ENCODE measurements at places on chromosomes 1 and 21.

DNA sequence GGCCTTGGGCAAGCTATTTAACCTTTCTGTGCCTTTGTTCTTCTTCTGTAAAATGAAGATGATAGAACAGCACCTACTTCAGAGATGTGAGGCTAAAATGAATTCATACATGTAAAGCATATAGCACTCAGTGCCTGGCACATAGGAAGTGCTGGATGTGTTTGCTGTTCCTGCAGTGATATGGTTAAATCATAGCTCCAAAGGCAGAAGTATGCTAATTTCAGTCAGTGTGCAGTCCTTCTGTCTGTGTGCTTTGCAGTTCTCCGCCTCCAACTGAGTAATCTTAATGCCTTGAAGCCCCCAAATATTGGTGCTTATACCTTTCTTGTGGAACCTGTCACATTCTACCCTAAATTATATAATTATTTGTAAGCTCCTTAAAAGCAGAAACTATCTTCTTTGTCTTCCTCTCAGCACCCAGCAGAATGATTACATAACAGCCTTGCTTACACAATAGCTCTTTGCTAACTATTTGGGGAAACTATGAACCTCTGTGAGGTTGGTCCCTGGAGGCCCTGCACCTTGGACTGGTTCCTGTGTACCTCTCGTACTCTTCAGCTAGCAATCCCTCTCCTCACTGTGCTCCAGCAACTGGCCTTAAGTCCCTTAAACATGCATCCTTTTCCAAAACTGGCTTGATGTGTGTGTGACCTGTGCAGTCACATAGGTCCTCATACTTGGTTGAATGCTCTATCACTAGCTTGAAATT is 57.0 kb upstream of the CACYBP start:
- DNase-seq, result no peak
- H3K27me3 ChIP-seq, result no peaks in the 10 kb centered on the region
- H3K4me1 ChIP-seq, result peaks cover 27% of the 10 kb centered on the region
- no peak overlapping the region for H3K4me3 ChIP-seq
- no peak overlapping the region for H3K27ac ChIP-seq
- H3K36me3 ChIP-seq, result no peaks in the 10 kb centered on the region

DNA sequence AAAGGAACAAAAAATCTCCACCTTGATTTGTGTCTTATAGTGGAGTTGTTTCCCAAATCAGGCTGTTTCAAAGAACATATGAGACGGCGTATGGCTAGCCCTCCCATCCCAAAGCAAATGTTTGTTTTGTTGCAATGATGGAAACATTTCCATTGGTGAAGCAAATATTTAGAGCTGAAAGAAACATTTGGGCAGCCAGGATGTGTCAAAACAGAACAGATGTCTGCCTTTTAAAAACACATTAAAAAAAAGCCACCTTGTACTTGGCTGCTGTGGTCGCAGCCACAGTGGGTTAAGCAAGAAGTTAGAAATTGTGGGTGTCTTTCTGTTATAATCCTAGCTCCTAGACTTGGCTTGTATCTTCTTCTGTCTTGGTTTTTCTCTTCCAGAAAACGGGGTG is 116.3 kb downstream of the PEX14 start:
- DNase-seq, result no peak
- peak overlapping the region; percentile 43 for H3K27ac ChIP-seq
- H3K36me3 ChIP-seq, result no peaks in the 10 kb centered on the region

DNA sequence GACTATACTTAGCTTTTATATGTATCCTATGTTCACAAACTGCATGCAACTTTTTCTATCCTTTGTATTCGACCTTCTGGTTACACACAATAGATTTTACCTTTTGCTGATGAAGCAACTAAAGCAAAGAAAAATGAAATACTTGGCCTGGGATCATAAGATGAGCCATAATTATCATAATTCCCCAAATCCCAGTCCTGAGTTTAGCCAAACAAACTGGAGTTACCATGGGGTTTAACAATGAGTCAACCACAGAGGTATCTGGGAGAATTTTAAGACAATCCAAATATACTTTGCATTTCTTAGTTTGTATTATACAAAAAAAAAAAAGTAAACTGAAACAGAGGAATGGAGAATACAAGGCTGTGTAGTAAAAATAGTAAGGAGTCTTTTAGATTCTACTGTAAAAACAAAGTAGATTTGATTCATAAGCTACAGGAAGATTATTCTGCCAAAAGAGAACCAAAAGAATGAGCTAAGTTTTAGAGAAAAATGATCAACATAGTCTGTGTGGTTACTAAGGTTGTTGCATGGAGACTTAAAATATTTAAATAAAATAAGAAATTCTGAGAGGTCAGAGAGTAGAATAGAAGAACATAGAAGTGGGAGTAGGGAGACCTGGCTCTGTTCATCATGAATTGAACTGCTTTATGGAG is 60.4 kb upstream of the GORAB start:
- H3K27me3 ChIP-seq, result no peaks in the 10 kb centered on the region
- no peaks in the 10 kb centered on the region for H3K36me3 ChIP-seq
- no peaks in the 10 kb centered on the region for H3K4me1 ChIP-seq
- no peak for DNase-seq

GRCh38 chr1:107993920-107994319 is 28.9 kb upstream of the VAV3 start:
- H3K4me1 ChIP-seq, result no peaks in the 10 kb centered on the region
- no peak overlapping the region for H3K4me3 ChIP-seq
- H3K36me3 ChIP-seq, result no peaks in the 10 kb centered on the region
- H3K27me3 ChIP-seq, result peaks cover 3% of the 10 kb centered on the region
- H3K27ac ChIP-seq, result no peak overlapping the region

DNA sequence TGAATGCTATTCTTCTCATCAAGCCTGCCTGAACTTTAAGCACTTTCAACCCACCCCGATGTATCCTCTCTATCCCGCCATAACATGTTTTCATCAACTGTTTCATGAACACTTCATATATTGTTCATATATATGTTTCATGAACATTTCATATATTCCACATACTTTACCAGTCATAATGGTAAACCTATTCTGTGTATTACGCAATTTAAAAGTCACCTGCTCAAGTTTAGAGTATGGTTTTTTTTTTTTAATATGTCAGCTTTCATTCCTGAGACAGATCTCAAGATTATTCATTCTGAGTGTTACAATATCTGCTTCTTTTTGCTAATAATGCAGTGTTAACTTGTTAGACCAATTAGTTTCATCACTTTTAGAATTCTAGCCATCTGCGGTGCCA is 140.7 kb downstream of the SIPA1L2 start:
- peaks cover 35% of the 10 kb centered on the region for H3K4me1 ChIP-seq
- H3K27ac ChIP-seq, result no peak overlapping the region
- H3K27me3 ChIP-seq, result no peaks in the 10 kb centered on the region
- no peak for DNase-seq
- no peak overlapping the region for H3K4me3 ChIP-seq

DNA sequence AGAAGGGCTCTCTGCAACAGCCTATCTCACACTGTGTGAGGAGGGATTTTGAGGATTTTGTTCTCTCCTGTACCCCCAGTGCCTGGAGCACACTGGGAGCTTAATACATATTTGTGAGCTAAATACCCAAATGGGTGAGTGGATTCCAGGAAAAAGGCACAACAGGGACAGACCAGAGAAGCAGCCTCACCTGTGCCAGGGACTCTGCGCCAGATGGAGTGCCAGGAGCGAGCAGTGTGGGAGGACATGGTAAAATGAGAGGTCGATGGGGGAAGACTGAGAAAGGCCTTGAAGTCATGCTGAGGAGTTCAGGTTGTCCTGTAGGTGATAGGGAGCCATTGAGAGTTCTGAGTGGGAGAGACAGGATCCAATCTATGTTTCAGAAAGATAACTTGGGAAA is 11.0 kb upstream of the KCNA2 start:
- no peak overlapping the region for H3K4me3 ChIP-seq
- H3K27ac ChIP-seq, result peak overlapping the region; percentile 0

- no peak overlapping the region for H3K4me3 ChIP-seq
- H3K27me3 ChIP-seq, result peaks cover 2% of the 10 kb centered on the region
- no peak for DNase-seq
- H3K4me1 ChIP-seq, result peaks cover 12% of the 10 kb centered on the region
Measured at GRCh38 chr1:231867607-231868006, 241.0 kb downstream of the DISC1 start.

- DNase-seq, result no peak
- no peaks in the 10 kb centered on the region for H3K36me3 ChIP-seq
- H3K4me1 ChIP-seq, result peaks cover 6% of the 10 kb centered on the region
- H3K27me3 ChIP-seq, result peaks cover 3% of the 10 kb centered on the region
- H3K4me3 ChIP-seq, result no peak overlapping the region
Measured at GRCh38 chr1:111366256-111366655, 61.3 kb downstream of the OVGP1 start.

DNA sequence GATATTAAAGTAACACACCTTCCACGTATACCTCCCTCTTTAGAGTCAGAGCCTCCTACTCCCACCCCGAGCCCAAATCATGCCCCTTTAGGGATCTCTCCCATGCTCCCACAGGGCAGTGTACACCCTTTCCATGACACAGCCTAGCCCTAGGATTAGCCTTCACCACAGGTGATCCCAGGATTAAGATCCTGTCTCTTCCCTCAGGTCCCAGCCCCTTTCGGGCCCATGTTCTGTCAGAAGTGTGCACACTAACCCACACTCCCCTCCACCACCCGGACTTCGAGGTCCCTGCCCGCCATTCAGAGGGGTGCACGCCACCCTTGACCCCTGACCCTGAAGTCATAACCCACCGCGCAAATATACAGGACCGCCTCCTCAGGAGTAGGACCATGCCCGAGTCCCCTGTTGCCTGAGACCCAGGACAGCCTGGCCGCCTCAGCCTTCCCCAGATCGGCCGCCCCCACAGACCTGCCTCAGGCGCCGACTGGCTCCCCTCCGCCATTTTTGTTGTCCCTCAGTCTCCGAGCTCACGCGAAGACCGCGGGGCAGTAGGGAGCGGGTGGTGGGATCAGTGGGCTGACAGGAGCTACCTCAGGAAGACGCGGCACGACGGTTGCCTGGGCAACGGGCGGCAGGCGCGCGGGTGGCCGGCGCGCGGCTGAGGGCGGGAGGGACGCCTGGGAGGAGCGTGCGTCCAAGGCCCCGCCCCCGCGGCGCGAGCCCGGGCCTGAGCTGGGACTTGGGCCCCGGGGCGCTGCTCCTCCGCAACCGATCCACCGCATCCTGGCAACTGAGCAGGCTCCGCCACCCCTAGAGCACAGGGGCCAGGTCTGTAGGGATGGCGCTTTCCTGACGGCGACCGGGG is at the start of gene AGBL4:
Gene AGBL4, minus strand, starts transcription at position 663 of the 868 bp plus-strand sequence.
- no peak within 1 kb of the TSS for H3K27ac ChIP-seq
- peak within 1 kb of the TSS; percentile 84 for H3K4me3 ChIP-seq
- no peaks in the 10 kb centered on the region for H3K36me3 ChIP-seq
- H3K4me1 ChIP-seq, result no peaks in the 10 kb centered on the region
- no peaks in the 10 kb centered on the region for H3K27me3 ChIP-seq

DNA sequence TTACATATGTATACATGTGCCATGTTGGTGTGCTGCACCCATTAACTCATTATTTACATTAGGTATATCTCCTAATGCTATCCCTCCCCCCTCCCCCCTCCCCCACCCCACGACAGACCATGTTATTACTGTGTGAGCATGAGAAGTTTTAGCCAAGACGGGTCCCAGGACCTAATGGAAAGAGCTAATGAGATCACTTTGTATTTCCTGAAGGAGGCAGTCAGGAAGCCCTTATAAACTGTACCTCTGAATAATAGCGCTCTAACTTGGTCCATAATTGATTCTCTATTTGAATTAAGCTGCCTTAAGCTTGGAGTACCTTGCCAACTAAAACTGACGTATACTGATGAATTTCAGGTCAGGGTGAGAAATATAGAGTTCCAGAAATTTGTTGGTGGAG is 4.1 kb upstream of the NEGR1 start:
- no peaks in the 10 kb centered on the region for H3K36me3 ChIP-seq
- no peak overlapping the region for H3K4me3 ChIP-seq
- H3K4me1 ChIP-seq, result no peaks in the 10 kb centered on the region

GRCh38 chr1:156750711-156751450 is 594 bp downstream of the HDGF start:
- H3K36me3 ChIP-seq, result no peaks in the 10 kb centered on the region
- H3K27me3 ChIP-seq, result peaks cover 10% of the 10 kb centered on the region
- H3K4me1 ChIP-seq, result peaks cover 38% of the 10 kb centered on the region
- DNase-seq, result peak; percentile 68
- H3K4me3 ChIP-seq, result peak overlapping the region; percentile 94

DNA sequence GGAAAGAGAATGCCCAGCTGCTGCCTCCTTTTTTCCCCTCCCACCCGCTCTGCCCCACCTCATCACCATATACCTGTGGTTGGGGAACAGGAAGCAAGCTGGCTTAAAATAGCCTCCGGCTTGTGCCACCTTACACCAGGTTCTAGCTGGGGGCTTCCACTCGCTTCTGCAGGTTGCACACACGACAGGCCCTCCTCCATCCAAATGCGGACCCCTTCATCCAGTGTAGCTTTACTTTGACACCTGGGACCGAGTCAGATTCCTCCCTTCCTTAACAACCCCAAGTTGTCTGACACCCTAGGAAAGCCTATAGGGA is 14.6 kb downstream of the BLACAT1 start:
- peaks cover 7% of the 10 kb centered on the region for H3K27me3 ChIP-seq
- H3K27ac ChIP-seq, result no peak overlapping the region
- no peaks in the 10 kb centered on the region for H3K36me3 ChIP-seq
- H3K4me3 ChIP-seq, result no peak overlapping the region
- peaks cover 24% of the 10 kb centered on the region for H3K4me1 ChIP-seq
- no peak for DNase-seq

- H3K36me3 ChIP-seq, result no peaks in the 10 kb centered on the region
- H3K27ac ChIP-seq, result no peak overlapping the region
- DNase-seq, result no peak
- peaks cover 3% of the 10 kb centered on the region for H3K27me3 ChIP-seq
Measured at GRCh38 chr1:30403726-30404125, 319.7 kb downstream of the MATN1 start.

- no peak for DNase-seq
- H3K4me3 ChIP-seq, result no peak overlapping the region
- H3K4me1 ChIP-seq, result peaks cover 36% of the 10 kb centered on the region
- H3K36me3 ChIP-seq, result peaks cover 4% of the 10 kb centered on the region
- H3K27ac ChIP-seq, result no peak overlapping the region
Measured at GRCh38 chr1:38138498-38139233, 92.1 kb upstream of the POU3F1 start.

GRCh38 chr1:228961511-228961910 is 226.2 kb downstream of the RHOU start:
- no peak for DNase-seq
- peaks cover 16% of the 10 kb centered on the region for H3K4me1 ChIP-seq
- H3K27me3 ChIP-seq, result no peaks in the 10 kb centered on the region
- no peak overlapping the region for H3K27ac ChIP-seq
- no peaks in the 10 kb centered on the region for H3K36me3 ChIP-seq

DNA sequence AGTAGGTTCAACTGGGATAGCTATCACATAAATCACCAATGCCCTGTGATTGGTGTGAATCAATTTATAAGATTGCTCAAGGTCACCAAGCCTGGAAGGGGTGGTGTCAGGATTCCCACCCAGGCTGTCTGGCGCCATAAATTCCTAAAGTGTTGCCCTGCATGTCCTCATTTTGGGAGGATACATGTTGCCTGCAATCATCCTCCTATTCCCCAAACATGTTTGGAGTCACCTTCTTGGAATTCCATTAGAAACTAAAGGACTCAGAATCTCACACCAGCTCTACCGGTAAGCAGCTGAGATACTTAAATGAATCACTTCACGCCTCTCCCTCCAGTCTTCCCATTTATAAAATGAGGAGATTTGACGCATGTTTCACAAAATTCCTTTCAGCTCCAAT is 54.1 kb upstream of the SLC45A1 start:
- H3K27ac ChIP-seq, result no peak overlapping the region
- H3K4me1 ChIP-seq, result no peaks in the 10 kb centered on the region
- no peak overlapping the region for H3K4me3 ChIP-seq
- H3K27me3 ChIP-seq, result peaks cover 4% of the 10 kb centered on the region
- no peak for DNase-seq
- no peaks in the 10 kb centered on the region for H3K36me3 ChIP-seq

- peaks cover 10% of the 10 kb centered on the region for H3K4me1 ChIP-seq
- no peaks in the 10 kb centered on the region for H3K36me3 ChIP-seq
- no peak overlapping the region for H3K27ac ChIP-seq
- peaks cover 5% of the 10 kb centered on the region for H3K27me3 ChIP-seq
- DNase-seq, result peak; percentile 88
- H3K4me3 ChIP-seq, result no peak overlapping the region
Measured at GRCh38 chr1:110630839-110631663, 24.9 kb upstream of the KCNA2 start.
